NB4 (cell line): ENCODE measurements at places on chromosomes 1 and 21.

DNA sequence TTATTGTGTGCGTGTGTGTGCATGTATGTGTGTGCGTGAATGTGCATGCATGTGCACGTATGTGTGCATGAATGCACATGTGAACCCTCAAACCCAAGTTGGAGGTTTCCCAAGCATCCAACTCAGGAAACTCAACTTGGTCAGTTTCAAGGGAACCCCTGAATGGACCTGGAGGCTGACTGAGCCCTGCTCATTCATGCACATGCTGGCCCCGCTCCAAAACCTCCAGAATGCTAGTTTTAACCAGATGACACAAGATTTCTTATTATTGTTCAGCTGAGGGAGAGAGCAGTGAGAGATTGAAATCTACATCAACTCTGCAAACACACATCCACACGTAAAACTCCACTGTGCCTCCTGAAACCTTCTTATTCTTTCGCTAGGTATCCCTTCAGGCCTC, 104.4 kb downstream of the OMA1 start:
- DNase-seq, result no peak

GRCh38 chr1:17207046-17207445, 2.1 kb downstream of the PADI1 start:
- peak; percentile 83 for DNase-seq

DNA sequence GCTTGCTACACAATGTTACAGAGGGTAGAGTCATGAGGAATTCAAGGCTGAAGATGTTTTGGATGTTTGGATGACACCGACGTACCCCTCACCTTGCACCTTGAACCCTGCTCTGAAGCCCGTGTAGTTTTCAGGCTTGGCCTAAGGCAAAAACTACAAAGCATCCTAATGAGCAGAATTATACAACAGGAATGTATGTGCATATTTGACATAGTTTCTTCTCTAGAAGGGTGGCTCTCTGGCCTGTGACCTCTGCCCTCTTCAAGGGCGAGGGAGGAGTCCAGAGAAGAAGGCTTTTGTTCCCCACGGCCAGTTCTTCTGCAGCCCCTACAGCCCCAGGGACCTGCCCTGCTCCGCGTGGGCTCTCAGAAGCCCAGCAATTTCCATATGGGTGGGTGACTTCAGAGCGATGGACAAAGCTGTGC, 43.3 kb downstream of the L1TD1 start:
- no peak for DNase-seq

- DNase-seq, result no peak
Measured at GRCh38 chr1:232248276-232248820, 381.6 kb downstream of the SIPA1L2 start.

GRCh38 chr1:226558036-226558650, 9.6 kb downstream of the STUM start:
- no peak for DNase-seq

DNA sequence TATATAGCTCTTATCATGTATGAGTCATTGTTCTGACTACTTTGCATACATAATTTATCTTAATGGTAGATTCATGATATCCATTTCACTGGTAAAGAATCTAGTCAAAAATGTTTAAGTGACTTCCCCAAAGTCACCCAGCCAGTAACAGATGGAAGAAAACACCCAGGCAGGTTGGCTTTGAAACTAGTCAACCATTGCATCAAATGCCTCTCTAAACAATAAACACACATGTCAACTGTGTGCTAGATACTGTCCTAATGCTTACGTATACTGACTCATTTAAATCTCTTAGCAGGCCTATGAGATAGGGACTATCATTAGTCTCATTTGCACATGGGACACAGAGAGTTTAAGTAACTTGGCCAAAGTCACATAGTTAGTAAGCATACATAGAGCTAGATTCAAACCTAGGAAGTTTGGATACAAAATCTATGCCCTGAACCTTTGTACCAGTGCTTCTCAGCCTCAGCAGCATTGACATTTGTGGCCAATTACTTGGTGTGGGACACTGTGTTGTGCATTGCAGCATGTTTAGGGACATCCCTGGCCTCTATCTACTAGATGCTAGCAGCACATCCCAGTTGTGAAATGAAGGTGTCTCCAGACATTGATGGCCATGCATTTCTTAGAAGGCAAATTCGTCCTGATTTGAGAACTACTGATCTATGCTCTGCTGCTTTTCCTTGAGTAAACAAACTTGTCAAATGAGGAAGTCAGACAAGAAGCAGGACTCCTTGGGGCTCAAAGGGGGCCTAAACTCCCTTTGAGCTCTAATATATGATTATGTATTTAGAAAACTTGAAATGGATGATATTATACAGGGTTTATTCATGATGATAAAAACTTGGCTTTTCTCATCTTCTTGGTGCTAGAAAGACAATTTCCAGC, 316.3 kb downstream of the KCNH1 start:
- no peak for DNase-seq

GRCh38 chr1:67977756-67978155, 72.7 kb downstream of the DIRAS3 start:
- no peak for DNase-seq

DNA sequence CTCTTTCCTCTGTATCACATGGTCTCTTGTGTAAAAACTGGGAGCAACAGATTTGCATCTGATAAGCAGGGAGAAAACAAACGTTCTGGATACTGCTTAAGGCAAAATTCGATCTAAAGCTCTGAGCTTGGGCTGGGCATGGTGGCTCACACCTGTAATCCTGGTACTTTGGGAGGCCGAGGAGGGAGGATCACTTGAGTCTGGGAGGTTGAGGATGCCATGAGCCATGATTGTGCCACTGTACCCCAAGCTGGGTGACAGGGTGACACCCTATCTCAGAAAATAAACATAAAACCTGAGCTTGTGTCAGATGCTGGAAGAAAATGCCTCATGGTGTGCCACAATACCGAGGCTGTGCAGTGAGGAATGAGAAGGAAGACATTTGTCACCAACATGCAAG, 73.9 kb downstream of the SCCPDH start:
- DNase-seq, result no peak

DNA sequence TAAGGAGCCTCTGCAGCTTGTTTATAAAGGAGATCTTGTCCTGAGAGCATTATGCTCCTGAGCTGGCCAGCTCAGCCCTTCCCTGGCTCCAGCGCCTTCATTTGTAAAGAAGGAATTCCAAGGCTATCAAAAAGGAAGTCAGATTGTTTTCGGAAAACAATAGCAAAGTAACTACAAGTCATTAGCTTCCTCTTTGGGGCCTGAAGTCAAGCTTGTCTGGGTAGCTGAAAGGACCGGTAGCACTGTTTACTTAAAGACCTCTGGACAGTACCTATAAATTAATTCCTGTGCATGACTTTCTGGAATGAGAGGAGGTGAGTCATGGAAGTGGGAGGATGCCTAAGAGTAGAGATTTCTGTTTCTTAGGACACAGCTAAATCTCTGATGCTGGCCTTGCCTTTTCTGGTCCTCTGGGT, 20.7 kb upstream of the GJA5 start:
- no peak for DNase-seq

- no peak for DNase-seq
Measured at GRCh38 chr1:64121766-64122385, 81.5 kb upstream of the UBE2U start.

DNA sequence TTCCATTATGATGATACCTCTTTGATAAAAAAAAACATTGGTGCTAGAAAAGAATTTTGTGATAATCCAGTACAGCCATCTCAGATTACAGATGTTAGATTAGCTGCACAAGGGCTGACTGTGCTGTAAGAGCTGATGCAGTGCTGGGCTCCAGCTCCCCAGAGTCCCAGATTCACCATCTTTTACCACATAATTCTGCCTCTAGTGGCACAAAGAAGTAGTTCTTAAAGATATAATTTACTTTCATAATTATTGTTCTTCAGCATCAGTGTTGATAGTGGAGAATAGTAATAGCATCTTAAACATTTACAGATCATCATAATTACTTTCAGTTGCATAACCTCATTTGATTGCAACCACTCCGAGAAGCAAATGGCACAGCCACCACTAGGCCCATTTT, 262.1 kb downstream of the BRINP2 start:
- peak; percentile 8 for DNase-seq
